ENCODE measurements at places on chromosomes 6 and 20.
A peak's percentile ranks its signal among the peaks of the same experiment; 100 is the strongest.

DNA sequence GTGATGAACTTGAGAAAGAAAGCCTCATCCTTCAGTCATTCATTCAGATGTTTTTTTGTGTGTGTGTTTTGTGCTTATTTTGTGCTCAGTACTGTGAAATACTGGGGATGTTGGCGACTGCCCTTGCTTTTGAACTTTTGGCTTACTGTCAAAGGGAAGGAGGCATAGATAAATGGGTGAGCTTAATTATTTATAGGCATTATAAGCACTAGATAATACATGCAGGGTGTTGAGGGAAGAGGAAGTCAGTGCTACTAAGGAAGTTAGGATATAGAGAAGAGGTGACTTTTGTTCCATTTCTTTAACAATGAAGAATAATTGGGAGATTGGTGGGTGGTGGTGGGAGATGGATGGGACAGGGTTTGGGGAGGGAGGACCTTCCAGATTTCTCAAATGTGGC, 23.6 kb downstream of the XRN2 start:
- DNase-seq = no peak

DNA sequence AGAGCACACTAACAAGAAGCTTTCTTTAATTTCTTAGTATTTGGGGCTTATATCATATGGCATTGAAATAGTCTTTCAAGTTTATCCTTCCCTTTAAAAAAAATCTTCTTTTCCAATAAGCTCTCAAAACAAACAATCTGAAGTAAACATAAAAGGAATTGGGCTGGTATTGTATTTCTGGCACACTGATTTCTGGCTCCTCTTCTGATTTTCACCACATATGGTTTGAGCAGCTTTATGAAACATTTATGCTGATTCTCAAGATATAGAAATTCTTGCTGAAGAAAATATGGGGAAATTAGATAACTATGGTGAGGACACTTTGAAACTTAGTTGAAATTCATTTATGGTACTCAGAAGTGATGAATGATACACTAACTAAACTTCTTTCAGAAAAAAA, 467.2 kb downstream of the TFAP2B start:
- DNase-seq = no peak

- no peak for DNase-seq
Observed at GRCh38 chr6:54598787-54599313, 247.7 kb upstream of the FAM83B start.

DNA sequence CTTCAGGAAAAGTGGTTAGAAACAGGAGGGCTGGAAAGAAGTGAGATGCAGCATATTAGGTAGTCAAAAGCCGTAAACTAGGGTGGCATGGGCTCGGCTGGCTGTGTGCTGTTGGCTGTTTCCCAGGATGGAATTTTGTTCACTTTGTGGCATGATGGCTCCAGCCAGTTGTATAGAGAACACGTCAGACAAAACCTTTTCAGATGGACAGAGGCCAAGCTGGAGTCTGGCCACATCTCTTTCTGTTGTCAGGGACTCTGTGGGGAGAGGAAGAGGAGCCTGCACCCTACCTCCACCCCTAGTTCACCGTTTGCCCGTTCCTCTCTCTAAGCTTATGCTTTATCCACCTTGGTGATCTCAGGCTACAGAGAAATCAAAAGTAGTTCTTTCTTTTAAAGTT, 22.0 kb downstream of the C6orf89 start:
- no peak for DNase-seq

GRCh38 chr6:135796643-135797305, 54.7 kb upstream of the PDE7B start:
- DNase-seq = no peak

DNA sequence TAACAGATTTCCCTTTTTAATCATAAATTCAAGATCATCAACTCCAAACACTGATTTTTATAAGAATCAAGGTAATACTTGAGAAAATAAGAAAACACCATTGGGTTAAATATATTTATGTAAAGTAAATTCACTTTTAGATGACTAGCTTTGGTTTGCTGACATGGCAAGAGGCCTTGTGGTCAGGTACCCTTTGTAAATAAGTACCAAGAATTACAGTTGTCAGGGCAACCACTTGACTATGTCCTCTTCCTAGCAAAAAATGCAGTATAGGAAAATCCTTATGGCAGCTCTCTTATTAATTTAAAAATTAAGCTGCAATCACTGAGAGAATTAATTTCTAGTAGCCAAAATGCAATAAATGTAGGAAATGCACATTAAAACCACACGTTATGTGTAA, 153.8 kb downstream of the INSM1 start:
- DNase-seq = no peak

DNA sequence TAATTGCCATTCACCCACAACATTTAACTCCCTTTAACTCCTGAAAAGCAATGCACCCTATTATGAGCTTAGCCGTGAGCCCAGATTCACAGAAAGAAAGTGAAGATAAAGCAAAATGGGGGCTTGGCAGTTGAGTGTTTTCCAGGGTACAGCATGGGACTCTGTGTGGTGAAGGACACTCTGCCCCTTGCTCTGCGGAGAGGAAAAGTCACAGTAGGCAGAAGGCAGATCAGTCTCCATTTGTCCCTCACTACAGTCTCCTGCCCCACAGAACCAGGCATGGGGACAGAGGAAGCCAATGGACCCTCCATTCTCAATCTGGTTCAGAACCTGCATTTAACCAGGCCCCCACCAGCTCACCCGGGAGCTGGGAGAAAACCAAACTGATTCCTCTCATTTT, 30.8 kb upstream of the SH3BGRL2 start:
- DNase-seq = no peak

DNA sequence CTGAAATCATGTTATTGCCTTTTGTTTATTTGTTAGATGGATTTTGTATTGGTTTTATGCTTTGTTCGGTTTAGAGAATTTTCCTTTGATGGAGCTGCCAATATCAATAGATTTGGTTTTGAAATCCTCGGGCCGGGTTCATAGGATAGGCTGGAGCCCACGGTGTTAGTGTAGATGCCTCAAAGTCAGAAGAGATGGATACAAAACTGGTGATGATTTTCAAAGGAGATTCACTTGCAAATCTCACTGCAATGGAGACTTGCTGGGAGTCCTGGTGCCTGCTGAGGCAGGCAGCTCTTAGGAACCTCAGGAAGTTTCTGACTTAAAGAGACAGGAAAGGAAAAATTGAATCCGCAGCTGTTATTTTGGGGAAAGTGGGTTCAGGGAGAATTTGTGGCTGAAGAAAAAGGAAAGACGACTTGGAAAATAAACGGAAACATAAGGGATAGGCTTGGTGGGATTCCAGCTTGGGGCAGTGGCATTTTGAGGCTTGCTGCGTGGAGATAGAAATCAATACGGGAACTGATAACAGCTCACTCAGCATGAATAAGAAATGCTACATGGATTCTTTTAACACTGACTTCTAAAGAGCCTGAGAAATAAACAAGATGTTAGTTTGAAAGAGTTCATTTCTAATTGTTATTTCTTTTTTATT, 241.6 kb downstream of the PHACTR1 start:
- DNase-seq = no peak

DNA sequence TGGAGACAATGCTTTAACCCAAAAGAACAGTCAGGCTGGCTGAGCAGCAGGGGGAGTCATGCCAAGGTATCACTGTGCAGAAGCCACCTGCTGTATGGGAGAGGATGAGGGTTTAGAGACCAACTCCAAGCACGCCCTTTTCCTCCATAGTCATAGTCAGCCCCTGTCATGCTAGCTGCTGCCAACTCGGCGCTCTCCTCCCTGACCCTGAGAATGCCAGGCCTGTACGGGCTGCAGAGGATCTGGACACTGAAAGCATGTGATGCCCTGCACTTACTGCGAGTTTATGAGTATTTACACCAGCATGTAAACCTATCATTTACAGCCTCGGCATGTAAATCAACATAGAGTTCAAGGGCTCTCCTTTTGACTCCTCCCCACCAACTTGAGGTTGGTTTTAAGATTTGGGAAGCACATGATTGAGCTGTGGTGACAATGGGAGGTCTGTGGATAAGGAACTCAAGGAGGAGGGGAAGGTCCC, 11.7 kb upstream of the SCUBE3 start:
- peak; percentile 26 for DNase-seq
